Activated CD4-positive, alpha-beta T cell treated with anti-CD3 and anti-CD28 coated beads, Interleukin-2, Interleukin-6, amounts not matched to agents 100 ng/mL and 50 ng/mL, durations not matched to agents 16 hours and 8 hours (primary cell): ENCODE measurements at places on chromosomes 6 and 20.

DNA sequence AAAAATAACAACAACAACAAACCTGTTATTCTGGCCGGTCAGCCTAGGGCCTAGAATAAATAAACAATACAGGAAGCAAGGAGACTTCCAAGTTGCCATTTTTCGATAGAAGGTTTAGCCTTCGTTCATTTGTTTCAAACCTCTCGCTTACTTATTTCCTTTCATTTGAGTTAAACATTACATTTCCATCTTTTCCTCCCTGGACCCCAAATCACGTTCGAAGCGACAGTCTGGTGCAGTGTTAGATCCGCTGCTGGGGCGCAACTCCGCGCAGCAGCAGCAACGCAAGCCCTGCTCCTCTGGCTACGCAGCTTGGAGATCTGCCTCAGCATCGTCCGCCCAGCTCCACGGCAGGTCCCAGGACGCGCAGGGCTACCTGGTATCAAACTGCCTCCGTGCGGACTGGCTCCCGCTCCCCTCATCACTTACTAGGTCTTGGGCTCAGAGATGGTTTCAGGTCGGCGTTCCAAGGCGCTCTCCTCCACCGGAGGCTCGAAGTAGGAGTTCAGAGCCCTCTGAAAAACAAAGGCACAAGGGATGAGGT is 530 bp downstream of the TDP2 start:
- DNase-seq = peak; percentile 54

- no peak for DNase-seq
Measured at GRCh38 chr6:134482593-134483270, 164.8 kb upstream of the SGK1 start.

DNA sequence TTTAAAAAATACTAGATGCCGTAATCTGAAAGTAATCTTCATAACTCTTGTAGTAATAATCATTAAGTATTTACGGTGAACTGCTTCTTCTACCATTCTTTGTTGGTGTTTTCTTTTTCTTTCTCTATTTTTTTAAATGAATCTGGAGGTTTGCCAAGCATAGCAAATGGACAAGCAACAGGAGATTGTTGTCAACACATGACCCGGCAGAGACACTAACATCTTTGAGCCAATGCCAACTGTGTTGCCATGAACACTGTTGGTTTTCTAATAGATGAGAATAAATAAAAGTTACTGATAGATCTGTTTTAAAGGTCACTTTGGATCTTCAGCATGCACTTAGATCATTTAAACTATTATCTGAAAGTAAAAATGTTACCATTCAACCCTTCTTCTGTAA is 523.6 kb upstream of the EYS start:
- no peak for DNase-seq

GRCh38 chr20:2213401-2213800 is 82.4 kb upstream of the TGM3 start:
- no peak for DNase-seq

DNA sequence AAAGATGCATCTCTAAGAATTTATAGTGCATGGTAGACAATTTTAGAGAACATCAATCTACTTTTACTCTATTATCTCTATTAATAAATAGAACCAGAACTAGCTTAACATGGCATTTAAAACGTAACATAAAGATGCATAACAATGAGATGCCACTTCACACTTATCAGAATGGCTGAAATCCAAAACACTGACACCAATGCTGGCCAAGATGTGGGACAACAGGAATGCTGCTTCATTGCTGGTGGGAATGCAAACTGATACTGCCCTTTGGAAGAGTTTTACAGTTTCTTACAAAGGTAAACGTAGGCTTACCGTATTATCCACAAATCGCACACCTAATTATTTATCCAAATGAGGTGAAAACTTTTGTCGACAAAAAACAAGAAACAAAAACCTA is 95.2 kb downstream of the SESN1 start:
- DNase-seq = no peak

DNA sequence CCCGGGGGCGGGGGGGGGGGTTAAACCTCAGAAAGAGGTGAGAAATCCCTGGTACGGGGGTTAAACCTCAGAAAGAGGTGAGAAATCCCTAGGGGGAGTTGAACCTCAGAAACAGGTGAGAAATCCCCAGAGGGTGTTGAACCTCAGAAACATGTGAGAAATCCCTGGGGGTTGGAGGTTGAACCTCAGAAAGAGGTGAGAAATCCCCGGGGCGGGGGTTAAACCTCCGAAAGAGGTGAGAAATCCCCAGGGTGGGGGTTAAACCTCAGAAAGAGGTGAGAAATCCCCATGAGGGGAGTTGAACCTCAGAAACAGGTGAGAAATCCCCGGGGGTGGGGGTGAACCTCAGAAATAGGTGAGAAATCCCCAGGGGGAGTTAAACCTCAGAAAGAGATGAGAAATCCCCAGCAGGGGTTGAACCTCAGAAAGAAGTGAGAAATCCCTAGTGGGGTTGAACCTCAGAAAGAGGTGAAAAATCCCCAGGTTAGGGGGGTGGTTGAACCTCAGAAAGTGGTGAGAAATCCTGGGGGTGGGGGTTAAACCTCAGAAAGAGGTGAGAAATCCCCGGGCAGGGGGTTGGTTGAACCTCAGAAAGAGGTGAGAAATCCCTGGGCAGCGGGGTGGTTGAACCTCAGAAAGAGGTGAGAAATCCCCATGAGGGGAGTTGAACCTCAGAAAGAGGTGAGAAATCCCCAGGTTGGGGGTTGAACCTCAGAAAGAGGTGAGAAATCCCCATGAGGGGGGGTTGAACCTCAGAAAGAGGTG is 87.4 kb downstream of the PLG start:
- DNase-seq = no peak

DNA sequence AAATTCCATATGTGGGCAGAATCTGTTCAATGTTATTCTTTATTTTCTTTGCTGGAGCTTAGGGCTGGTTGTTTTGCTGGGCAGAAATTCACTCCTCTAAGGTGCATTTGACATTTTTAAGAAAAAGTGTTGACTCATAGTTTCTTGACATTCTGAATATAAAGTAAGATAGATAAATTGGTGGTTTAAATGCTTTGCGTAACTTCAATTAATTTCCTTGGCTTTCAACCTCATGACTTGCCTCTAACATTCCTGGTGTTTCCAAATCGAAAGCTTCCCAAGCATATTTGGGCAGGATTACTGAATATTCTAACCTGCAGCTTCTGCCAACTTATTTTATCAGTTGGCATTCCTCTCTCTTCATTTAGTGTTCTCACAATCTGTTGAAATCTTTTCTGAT is 718.7 kb upstream of the ADGRB3 start:
- DNase-seq = no peak

GRCh38 chr6:26183581-26184366 is 96.5 kb downstream of the HFE start:
- peak; percentile 90 for DNase-seq

GRCh38 chr6:126608681-126609080 is 268.8 kb downstream of the CENPW start:
- no peak for DNase-seq

DNA sequence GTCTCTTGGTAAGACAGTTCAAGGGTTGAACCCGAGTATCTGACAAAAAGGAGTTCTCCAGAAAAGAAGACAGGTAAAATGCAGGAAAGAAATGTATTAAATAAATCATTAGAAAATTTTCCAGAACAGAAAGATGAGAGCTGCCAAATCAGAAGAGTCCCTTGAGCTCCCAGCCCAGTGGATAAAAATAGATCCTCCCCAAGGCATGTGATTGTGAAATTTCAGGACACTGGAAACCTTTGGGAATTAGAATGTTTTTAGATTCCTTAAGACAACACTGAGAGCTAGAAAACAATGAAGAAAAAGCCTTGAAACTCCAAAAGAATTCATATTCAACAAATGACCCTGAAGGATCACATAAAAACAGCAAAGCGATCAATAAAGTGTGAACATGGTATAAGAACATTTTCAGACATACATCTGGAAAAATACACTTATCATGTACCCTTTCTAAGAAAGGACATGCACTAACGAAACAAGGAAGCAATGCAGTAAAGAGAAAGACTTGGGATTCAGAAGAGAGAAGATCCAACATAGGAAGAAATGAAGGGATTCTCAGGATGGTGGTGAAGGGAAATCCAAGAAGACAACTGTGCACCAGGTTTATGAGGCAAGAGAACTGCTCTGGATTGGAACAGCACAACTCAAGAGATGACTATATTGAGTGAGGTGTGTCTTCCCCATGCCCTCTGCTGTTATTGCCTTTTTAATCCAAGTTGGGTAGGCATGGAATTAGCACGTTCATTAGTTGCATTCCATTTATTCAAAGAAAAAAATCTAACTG is 390.4 kb downstream of the SYNE1 start:
- DNase-seq = no peak

DNA sequence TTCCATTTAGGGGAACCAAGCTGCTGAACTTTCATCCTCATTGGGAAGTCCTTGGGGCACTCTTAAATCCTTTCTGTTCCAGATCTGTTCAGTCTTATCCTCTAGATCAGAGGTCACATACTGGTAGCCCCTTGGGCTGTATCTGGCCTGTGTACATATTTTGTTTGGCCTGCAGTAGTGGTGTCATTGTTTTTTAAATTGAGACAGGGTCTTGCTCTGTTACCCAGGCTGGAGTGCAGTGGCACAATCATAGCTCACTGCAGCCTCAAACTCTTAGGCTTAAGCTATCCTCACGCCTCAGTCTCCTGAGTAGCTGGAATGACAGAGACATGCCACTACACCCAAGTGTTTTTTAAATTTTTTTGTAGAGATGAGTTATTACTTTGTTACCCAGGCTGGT is 14.8 kb downstream of the RALY start:
- DNase-seq = no peak

DNA sequence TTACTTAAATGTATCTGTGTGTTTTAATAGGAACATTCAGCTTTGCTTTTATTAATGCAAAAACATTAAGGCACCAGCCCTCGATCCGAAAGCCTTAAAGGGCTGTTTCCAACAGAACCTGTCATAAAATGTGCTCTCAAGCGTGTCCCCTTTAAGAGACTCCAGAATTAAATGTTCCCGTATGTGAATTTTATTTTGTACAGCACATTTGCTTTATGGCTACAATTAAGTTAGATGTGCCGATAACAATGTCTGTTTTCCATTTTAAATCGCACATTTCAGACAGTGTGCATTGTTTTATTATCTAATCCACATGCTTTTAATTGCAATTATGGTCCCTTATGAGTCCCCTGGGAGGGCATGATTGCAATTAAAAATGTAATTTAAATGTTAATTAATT is 198.9 kb downstream of the TSHZ2 start:
- no peak for DNase-seq
